Activated CD4-positive, alpha-beta T cell treated with anti-CD3 and anti-CD28 coated beads, Interleukin-2, Interleukin-6, amounts not matched to agents 100 ng/mL and 50 ng/mL, durations not matched to agents 16 hours and 8 hours (primary cell): ENCODE measurements at places on chromosomes 6 and 20.

GRCh38 chr6:100479179-100480035 lies 14.7 kb upstream of the SIM1 start:
- peak; percentile 65 for DNase-seq

DNA sequence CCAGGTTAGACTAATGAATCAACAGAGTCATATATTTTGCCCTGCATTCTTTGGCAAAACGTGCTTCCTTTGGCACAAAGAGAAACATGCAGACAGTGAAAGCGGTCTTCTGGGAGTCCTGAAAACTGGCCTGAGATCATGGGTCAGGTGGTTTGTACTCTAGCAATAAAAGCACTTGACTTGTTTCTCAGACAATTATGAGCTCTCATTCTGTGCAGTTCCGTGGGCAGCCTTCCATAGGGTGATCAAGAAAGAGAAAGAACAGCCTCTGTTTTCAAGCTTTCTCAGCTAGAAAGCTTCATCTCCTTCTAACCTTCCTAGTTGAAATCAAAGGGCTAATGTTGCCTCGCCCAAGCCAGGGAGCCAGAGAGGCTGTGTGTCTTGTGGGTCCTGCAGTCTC lies 62.7 kb upstream of the ISM1 start:
- no peak for DNase-seq

- peak; percentile 86 for DNase-seq
Observed at GRCh38 chr6:1524040-1524480, 85.7 kb upstream of the FOXC1 start.

- DNase-seq = no peak
Observed at GRCh38 chr6:27062755-27063154, 184.7 kb upstream of the PRSS16 start.

- DNase-seq = no peak
Observed at GRCh38 chr20:43727980-43728590, 1.3 kb upstream of the GTSF1L start.

DNA sequence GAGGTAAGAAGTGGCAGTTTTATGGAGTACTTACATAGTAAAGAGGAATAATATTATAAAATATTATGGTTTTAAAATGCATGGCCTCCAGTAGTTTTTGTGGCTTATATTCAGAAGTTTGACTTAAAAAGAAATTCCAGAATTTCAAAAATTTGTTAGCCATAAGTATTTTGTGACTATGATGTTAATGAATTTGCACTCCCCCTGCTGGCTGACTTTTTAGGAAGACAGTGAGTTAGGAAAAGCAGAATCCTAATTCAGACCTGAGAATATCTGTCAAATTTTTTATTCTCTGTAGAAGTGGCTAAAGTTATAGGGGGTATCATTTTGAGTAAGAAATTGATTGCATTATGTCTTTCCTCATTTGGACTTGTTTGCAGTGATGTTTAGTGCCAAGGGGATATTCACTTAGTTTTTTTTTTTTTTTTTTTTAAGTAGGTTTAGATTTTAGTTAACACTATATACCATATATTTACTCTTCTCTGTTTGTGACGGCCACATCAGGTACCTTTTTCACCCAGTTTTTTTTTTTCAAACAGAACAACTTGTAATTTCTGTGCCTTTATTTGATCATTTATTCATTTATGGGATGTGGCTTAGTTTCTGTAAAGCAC lies 40.8 kb downstream of the ZFAND3 start:
- no peak for DNase-seq
